ENCODE measurements at places on chromosomes 4 and X.

- no peak for DNase-seq
Measured at GRCh38 chr4:3637326-3638016, 105.2 kb upstream of the LRPAP1 start.

DNA sequence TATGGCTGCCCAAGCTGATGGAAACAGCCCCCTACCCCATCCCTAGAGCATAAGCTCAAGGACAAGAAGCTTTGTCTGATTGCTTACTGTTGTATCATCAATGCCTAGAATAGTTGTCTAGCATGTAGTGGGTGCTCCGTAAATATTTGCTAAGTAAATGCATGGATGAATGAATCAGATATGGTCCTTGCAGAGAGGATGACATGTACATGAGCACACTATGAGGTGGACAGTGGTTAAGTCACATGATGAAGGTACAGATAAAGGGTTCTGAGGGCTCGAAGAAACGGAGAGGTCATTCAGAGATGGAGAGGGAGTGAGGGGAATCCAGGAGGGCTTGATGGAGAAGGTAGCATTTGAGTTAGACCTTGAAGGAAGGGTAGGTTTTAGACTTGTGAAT lies 214.2 kb downstream of the RBMX2 start:
- DNase-seq, result no peak

DNA sequence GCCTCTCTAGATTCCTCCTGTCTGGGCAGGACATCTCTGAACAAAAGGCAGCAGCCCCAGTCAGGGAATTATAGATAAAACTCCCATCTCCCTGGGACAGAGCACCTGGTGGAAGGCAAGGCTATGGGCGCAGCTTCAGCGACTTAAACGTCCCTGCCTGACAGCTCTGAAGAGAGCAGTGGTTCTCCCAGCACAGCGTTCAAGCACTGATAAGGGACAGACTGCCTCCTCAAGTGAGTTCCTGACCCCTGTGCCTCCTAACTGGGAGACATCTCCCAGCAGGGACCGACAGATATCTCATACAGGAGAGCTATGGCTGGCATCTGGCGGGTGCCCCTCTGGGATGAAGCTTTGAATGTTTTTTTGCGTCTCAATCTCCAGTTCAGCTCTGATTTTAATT lies 262.2 kb downstream of the PARM1 start:
- DNase-seq, result no peak

GRCh38 chr4:110414561-110414920 lies 61.4 kb upstream of the ENPEP start:
- DNase-seq, result no peak

DNA sequence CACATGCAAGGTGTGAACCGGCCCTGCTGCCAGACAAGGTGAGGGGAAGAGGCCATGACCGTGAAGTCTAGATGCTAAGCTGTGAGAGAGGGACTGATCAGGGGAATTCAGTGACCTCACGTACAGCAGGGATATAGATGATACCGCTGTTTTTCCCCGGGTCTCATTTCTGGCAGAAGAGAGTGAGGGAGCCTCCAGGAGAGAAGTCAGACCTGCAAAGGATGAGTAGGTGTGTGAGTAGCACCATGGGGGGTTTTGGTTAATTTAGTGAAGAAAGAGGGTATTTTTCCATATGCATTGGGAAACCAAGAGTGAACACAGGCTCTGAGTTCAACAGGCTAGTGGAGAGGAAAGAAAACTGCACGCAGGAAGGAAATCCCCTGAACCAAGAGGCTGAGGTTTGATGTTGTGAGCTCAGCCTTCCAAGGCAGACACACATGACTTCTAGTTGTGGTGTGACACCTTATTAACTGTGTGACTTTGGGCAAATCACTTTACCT lies 127.6 kb upstream of the GATB start:
- no peak for DNase-seq

GRCh38 chrX:65999029-65999562 lies 40.8 kb downstream of the VSIG4 start:
- DNase-seq, result no peak

DNA sequence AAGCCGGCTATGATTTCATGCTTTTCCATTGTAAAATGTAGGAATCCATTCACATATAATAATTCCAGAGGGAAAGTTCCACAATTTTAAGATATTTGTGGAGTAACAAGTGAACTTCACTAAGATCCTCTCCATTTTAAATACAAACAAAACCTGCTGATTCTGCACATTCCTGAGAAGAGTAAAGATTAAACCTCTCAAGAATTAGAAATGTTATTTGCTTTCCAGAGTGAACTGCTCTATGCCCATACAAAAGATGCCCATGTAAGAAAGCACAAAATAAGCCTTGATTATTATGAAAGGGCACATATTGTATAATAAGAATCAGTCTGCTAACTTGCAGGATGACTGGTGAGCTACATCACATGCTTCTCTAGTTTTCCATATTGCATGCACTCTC lies 241.5 kb downstream of the COX18 start:
- no peak for DNase-seq

GRCh38 chrX:7090641-7091040 lies 56.9 kb upstream of the STS start:
- no peak for DNase-seq

GRCh38 chr4:159177265-159178150 lies 74.6 kb downstream of the RAPGEF2 start:
- DNase-seq, result no peak

DNA sequence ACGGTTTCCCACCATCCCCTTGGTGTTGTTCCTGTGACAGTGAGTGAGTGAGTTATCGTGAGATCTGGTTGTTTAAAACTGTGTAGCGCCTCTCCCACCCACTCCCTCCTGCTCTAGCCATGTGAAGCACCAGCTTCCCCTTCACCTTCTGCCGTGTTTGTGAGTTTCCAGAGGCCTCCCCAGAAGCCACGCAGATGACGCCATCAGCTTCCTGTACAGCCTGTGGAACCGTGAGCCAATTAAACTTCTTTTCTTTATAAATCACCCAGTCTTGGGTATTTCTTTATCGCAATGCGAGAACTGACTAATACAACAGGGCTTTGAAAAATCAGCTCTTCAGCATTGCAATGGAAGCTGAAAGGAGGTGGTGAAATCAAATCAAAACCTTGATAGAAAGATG lies 50.0 kb downstream of the FGFBP1 start:
- no peak for DNase-seq

DNA sequence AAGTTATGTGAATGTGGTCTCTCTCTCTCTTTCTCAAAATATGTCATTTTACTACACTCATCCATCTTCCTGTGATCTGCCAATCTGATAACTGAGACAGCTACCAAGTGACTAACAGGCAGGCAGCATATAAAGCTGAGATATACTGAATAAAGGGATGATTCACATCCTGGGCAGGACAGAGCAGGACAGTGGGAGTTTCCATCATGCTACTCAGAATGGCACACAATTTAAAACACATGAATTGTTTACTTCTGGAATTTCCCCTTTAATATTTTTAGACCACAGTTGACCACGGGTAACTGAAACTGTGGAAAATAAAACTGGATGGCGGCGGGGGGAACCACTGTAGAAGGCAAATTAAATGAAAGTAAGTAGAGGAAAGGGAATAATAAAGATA lies 58.6 kb upstream of the DCTD start:
- no peak for DNase-seq

DNA sequence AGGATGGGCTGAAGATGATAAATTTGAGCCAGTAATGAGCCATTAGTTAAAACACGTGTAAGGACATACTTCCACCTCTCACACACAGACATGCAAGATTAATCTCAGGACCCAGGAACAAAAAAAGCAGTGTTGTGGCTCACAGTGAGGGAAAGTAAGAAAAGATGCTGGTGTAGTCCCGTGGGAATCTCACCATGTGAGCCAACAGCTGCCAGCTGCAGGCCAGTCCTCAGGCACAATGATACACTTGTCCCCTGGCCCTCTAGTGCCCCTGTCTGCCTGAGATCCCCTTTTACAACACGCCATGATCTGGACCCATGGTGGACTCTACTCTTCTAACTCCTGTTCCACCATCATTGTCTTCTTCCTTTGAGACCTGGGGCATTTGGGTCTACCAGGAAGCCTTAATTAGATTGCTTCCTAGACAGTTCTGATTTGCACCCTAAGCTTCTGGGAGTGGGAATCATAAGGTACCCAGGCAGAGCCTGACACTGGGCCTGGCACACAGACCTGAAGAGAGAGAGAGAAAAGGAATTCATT lies 194.7 kb downstream of the STIM2 start:
- DNase-seq, result no peak

- DNase-seq, result no peak
Measured at GRCh38 chr4:72326692-72327632, 242.1 kb downstream of the ADAMTS3 start.

GRCh38 chr4:122285285-122285684 lies 93.5 kb upstream of the ADAD1 start:
- DNase-seq, result no peak

GRCh38 chr4:113682730-113683537 lies 78.6 kb downstream of the CAMK2D start:
- peak; percentile 65 for DNase-seq

DNA sequence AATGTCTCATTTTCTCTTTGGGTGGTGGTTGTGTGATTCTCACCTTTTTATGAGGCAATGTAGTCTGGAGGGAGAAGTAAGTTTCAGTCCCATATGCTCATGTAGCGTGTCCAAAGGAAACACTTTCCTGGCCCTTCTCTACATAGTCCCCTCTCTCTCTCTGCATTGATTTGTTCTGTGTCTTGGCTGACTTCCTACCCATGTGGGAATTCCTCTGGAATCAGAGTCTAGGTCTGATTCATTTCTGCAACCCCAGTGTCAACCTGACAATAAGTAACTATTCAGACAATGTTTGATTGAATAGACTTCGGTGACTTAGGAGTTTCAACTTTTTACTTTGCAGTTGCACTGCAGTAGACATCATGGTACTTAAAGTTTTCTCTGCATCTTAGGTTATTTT lies 2.7 kb upstream of the ALAS2 start:
- DNase-seq, result no peak

DNA sequence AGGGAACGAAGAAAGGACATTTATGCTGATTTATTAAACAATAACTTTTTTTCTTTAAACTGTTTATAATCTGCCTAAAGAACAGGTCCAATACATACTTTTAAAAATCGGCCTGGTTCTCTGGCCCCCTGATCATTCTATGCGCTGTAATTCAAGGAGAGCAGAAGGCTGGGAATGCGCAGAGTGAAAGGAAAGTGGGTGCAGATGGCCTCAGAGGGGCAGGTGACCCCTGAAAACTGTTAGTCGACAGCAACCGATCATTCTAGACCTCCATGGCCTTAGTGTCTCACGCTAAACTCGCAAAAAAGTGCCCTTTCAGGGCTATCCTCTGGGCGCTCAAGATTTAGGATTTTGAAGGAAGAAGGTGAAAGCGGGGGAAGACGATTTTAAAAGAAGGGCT lies 2.2 kb downstream of the PDE5A start:
- DNase-seq, result no peak

- DNase-seq, result no peak
Measured at GRCh38 chrX:150184491-150184890, 178.6 kb upstream of the MAMLD1 start.

DNA sequence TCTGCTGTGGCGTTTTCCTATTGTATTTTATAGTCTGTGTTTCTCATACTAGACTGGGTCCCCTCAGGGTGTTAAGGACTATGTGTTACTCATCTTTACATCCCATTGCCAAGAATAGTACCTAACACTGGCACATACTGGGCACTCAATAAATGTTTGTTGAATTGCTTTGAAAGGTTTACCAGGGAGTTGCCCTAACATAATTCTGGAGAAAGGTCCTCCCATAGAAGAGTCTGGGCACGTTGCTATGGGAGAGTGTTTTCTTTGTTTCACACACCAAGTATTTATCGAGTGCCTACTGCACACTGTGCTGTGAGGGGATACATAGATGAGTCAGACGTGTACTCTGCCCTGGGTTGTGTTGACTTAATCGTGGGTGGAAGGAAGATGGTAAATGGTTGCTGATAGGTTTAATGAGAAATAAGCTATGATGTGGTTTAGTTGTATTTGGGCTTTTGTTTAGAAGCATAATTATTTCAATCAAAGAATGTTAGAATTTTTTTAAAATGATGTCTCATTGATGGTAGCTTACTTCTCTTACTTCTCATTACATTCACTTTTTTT lies 42.9 kb downstream of the AFF1 start:
- no peak for DNase-seq

GRCh38 chr4:3229328-3229727 lies 19.6 kb upstream of the MSANTD1 start:
- no peak for DNase-seq

- no peak for DNase-seq
Measured at GRCh38 chrX:12890467-12890866, 16.0 kb upstream of the TLR8 start.

- DNase-seq, result no peak
Measured at GRCh38 chrX:131217989-131218388, 71.1 kb downstream of the IGSF1 start.

GRCh38 chr4:121353213-121353612 lies 27.6 kb downstream of the QRFPR start:
- DNase-seq, result no peak

DNA sequence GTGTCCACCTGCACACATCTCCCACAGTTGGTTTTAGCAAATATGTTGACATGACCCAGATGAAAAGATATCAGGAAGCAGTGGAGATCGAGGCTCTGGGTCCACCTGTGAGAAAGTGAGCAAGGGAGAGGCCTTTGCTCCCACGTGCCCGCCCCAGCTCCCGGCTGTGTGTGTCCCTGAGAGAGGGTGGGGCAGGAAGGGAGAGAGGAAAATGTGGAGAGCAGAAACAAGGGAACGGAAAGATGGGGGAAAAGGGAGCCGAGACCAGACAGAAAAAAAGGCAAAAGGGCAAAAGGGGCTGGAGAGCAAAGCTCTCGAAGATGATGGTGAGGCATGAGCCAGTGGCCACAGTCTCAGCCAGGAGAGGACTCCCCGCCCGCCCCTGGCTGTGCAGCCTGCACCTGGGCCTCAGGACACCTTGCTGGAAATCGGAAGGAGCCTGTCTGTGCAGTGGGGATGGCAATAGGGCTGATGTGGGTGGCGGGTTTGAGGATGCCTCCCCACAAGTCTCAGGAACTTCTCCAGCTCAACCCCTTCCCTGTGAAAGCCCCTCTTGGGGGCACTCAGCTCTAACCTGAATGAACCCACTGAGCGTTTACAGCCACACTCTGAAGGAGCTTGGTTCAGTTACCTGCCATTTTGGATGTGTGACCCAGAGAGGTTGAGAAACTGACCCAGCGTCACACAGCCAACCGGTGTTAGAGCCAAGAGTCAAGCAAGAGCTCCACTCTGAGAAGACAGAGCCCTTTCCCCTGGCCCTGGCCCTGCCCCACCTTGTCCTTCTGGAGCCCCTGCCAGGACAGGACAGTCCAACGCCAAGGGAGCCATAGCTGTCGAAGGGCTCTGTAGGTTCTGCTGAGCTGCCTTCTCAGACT lies 20.3 kb upstream of the MSX1 start:
- no peak for DNase-seq

DNA sequence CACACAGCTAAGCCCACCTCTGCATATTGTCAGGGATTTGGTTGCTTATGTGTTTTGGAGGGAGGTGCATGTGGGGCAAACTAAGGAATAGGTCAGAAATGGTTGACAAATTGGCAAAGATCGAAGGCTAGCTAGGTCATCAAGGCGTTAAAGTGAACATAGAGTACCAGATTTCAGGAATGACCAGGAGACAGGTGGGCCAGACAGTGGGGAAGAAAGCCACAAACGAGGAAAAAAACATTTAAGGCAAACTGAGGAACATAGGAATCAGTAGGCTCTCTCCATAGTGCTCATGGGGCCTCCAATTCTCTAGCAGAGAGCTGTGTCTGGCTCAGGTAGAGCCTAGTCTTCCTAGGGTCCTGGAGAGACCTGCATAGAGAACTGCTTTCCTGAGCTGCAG lies 57.4 kb downstream of the CNGA2 start:
- no peak for DNase-seq

GRCh38 chr4:35461931-35462659 lies 782.2 kb downstream of the ARAP2 start:
- no peak for DNase-seq

Measured in stimulated activated CD4-positive, alpha-beta T cell treated with anti-CD3 and anti-CD28 coated beads, Interleukin-4, amount 100 ng/mL, for 1 hour (primary cell).